Stimulated activated CD4-positive, alpha-beta T cell treated with anti-CD3 and anti-CD28 coated beads, Interleukin-15, amount 100 ng/mL, for 1 hour (primary cell): ENCODE measurements at places on chromosomes 6 and 20.

GRCh38 chr20:47863315-47863965, 78.2 kb upstream of the SULF2 start:
- DNase-seq: no peak

- DNase-seq: no peak
Measured at GRCh38 chr6:56033401-56033800, 158.0 kb upstream of the BMP5 start.

- DNase-seq: no peak
Measured at GRCh38 chr6:43934803-43935602, 165.0 kb downstream of the VEGFA start.

DNA sequence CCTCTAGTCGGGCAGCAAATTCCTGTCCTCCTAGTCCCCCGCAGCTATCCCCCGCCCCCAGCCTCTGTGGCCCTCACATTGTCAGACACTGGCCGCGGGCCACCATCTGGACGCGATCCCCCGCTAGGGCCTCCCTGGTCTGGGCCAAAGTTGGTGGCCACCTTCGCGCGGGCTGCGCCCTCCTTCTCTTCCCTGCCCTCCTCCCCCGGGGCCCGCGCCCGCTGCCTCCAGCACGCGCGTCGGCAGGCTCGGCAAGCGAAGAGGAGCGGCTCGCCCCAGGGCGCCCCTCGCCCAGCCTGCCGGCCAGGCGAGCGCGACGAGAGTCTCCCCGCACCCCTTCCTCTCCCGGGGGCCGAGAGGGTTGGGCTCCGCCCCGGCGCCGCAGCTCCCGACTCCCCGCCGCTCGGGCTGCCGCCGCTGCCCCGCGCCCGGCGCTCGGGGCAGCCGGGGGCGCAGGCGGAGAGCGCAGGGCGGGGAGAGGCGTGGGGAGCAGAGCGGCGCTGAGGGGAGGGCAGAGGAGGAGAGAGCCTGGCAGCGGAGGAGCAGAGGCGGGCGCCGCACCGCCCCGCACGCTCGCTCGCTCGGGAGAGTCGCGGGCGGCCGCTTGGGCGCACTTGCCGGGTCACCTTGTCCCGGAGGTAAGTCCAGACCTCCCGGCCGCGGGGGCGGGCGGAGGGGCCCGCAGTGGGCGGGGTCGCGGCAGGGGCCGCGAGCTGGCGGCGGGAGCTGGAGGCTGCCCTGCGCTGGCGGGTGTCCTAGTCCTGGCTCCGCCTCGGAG, at the start of gene SYNDIG1:
TSS of gene SYNDIG1 (plus strand) at position 514 of the 778 bp plus-strand sequence. CDS start 73,469 bp downstream, outside the sequence.
- DNase-seq: no peak

DNA sequence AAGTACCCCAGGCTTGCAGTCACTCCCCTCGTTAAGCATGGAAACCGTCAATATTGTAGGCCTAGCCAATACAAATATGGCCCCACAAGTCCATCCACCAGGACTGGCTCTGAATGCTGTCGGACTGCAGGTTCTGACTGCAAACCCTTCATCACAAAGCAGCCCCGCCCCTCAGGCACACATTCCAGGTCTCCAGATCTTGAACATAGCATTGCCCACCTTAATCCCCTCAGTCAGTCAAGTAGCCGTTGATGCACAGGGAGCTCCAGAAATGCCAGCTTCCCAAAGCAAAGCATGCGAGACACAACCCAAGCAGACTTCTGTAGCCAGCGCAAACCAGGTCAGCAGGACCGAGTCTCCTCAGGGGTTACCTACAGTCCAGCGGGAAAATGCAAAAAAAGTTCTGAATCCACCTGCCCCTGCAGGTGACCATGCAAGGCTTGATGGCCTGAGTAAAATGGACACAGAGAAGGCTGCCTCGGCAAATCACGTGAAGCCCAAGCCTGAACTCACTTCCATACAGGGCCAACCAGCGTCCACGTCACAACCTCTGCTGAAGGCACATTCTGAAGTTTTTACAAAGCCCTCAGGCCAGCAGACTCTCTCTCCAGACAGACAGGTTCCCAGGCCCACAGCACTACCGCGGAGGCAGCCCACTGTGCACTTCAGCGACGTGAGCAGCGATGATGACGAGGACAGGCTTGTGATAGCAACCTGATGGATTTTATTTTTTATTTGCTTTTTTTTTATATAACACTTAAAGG, 126.2 kb upstream of the EDN1 start:
- DNase-seq: no peak

- DNase-seq: no peak
Measured at GRCh38 chr6:2626401-2626800, 124.3 kb downstream of the MYLK4 start.

DNA sequence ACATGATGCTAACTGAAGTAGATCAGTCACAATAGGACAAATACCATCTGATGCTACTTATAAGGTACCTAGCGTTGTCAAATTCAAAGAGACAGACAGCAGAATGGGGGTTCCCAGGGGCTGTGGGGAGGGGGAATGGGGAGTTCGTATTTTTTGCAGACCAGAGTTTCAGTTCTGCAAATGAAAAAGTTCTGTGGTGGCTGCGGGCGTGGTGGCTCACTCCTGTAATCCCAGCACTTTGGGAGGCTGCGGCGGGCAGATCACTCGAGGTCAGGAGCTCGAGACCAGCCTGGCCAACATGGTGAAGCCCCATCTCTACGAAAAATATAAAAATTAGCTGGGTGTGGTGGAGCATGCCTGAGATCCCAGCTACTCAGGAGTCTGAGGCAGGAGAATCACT, 68.1 kb downstream of the SLC22A23 start:
- no peak for DNase-seq

- no peak for DNase-seq
Measured at GRCh38 chr6:15882345-15882744, 219.5 kb upstream of the DTNBP1 start.

GRCh38 chr20:6704132-6704861, 63.2 kb upstream of the BMP2 start:
- no peak for DNase-seq

DNA sequence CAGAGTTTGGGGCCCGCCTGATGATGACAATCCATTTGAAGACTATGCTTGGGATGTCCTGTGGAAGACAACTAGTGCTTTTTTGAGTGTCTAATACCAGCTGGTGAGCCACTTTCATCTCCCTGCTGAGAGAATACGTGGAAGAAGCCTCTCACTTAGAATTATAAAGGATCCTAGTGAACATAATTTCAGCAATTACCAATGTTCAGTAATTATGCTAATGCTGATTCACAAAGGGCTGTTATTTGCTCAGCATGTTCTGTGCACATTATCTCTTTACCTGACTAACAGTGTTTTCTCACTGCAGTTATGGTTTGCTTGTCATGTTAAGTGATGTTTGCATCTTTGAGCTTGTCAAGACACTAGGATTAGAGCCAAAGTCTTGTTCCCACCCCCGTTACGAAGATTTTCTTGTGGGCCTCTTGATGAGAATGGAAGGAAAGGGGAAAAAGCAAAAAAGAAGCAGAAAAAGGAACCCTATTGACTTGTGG, 282.1 kb upstream of the CHD6 start:
- DNase-seq: no peak

DNA sequence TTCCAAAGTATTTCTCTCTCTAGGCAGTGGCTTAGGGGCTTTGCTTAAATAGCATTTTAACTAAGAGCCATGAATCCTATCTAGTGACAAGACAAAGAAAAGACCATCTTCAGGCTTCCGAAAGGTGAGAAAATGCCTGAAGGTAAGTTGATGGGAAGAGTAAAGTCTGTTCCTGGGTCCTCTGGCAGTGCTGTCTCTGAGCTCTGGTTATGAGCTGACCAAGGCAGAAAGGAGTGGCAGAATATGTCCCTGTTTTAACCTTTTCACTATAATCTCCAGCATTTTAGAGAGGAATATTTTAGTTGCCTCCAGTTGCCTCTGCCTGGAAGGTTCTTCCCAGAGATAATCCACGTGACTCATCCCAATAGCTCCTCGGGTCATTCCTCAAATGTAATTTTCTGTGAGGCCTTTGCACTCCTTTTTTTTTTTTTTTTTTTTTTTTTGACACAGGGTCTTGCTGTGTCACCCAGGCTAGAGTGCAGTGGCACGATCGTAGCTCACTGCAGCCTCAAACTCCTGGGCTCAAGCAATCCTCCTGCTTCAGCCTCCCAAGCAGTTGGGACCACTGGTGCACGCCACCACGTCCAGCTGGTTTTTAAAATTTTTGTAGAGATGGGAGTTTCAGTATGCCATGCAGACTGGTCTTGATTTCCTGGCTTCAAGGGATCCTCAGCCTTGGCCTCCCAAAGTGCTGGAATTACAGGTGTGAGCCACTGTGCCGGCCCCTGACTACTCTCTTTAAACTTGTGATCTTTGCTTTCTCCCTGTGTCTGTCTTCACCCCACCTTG, 3.7 kb upstream of the ARMH2 start:
- DNase-seq: no peak
